ENCODE measurements at places on chromosomes 13 and 19.

DNA sequence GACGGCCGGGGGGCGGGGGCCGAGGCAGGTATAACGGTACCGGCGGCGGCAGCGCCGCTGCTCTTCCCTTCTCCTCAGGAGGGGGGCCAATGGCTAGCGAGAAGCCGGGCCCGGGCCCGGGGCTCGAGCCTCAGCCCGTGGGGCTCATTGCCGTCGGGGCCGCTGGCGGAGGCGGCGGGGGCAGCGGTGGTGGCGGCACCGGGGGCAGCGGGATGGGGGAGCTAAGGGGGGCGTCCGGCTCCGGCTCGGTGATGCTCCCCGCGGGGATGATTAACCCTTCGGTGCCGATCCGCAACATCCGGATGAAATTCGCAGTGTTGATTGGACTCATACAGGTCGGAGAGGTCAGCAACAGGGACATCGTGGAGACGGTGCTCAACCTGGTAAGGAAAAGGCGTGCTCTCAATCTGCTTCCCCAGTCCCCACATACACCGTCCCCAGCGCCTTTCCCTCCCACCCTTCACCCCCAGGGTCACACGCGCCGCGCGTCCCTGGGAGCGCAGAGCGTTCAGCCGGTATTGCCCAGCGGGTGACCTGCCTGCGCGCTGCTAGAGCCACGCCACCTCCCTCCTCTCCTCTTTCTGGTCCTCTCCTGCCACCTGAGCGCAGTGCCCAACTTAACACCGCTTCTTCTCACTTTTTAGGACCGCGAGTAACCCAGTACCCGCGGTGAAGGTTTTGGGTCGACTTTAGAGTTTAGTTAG is 814 bp downstream of the NBEA start:
- DNase-seq: peak; percentile 5

DNA sequence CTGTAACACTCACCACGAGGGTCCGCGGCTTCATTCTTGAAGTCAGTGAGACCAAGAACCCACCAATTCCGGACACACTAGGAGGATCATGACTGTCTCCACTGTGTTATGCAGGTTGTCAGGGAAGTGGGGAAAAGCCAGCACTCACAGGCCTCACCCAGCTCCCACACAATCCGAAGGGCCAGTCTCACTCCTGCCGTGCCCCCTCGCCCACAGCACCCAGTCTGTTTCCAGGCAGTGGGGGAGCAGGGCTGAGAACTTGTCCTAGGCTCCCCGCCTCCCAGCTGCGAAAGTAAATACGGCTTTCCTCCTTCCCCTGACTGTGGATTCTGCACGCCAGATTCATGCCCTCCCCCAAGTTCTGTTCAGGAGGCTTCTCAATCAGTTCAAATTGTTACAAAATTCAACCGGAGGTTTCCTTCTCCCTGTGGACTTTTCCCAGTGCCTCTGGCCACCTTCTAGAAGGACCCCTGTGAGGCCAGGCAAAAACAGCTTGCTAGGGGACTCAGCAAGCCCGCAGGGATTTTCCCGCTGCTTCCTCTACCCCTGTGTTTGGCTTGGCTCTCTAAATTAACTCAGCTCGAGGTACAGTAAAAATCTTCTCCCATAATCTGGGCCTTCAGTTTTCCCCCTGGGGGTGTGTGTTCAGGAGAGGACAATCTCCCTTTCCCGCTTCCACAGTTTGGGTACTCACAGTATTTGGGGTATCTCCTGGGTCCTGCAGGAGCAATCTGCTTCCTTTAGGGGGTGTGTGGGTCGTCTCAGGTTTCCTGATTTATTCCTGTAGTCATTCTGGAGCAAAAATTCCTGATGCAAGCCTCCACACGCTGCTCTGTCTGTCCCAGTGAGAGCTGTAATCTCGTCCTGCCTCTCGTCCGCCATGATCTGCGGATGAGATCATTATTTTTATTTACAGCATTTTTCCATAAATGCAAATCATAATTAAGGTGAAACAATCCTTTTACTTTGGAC is 899.8 kb downstream of the GPC5 start:
- DNase-seq: no peak

- DNase-seq: no peak
Measured at GRCh38 chr13:30846311-30846710, 59.8 kb upstream of the MEDAG start.

GRCh38 chr19:43774103-43774939 is 6.5 kb downstream of the KCNN4 start:
- DNase-seq: no peak

GRCh38 chr19:4980067-4980466 is 11.2 kb downstream of the KDM4B start:
- no peak for DNase-seq

DNA sequence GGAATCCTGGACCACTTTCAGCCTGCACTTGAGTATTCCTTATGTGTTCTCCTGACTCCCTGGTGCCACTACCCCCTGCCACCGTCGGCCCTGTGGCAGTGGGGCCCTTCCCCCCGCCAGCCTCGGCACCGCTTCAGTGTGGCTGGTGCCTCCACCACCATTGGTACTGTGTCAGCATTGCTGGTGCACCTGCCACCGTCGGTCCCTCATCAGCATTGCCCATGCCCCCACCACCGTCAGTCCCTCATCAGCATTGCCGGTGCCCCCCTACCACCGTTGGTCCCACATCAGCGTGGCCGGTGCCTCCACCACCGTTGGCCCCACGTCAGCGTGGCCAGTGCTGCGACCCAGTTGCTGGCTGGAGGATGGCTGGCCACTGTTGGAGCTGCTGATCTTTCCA is 228.5 kb downstream of the TM9SF2 start:
- no peak for DNase-seq

- no peak for DNase-seq
Measured at GRCh38 chr13:70932511-70932910, 824.3 kb upstream of the KLHL1 start.

DNA sequence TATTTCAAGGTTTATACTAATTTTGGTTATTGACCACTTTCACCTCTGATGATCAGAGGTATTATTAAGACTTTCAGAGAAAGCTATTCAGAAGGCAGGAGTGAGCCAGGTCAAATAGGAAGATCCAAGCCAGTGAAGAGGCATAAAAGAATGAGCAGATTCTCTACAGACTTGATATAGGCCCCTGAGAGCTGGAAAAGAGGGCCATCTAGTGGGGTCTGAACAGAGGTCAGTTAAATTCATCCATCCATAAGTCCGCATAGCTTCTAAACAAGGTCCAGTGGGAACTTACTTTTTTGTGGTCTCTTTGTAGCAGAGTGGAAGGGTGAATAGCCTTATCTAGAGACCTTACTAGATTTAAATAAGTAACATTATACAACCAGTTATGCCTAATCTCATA is 126.6 kb upstream of the UFM1 start:
- DNase-seq: no peak

GRCh38 chr19:14890643-14891379 is 4.9 kb upstream of the OR7A17 start:
- DNase-seq: no peak

- peak; percentile 49 for DNase-seq
Measured at GRCh38 chr19:43651758-43652545, 12.3 kb upstream of the CADM4 start.

- no peak for DNase-seq
Measured at GRCh38 chr13:107716741-107717140, 498.6 kb downstream of the LIG4 start.

- no peak for DNase-seq
Measured at GRCh38 chr19:40622773-40623075, 21.6 kb downstream of the LTBP4 start.

DNA sequence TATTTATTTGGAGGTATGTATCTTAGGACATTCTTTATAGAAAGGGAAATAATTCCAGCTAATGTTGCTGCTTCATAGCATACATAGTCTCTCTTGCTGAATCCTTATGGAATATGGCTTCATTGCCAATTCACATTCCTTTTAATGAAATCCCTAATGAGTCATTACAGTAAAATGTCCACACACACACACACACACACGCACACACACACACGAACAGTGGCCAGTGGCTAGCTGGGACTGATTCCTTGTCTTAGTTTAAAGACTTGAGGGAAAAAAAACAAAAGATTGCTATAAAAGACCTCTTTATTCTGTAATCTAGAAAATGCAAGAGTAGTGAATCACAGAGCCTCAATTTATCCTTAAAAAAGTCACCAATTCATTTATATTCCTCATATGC is 301.6 kb downstream of the SLITRK6 start:
- no peak for DNase-seq

DNA sequence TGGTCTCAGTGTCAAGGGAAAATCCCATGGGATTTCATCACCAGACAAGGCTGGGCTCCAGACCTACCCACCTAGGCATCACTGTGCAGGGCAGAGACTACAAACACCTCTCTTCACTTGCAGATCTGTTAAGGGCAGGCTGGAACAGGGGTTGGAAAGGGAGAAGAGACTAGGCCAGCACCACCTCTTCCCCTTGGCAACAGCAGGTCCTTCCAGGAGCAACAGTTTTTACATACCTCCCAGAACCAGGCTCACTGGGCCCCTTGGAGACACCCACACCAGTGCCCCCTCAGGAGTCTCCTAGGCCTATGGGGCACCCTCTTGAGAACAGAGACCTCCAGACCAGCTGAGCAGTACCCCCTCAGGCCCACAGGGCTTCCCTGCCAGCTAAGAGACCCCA is 2.5 kb upstream of the UBE2M start:
- DNase-seq: no peak

GRCh38 chr13:103996733-103997132 is 930.5 kb upstream of the SLC10A2 start:
- no peak for DNase-seq

DNA sequence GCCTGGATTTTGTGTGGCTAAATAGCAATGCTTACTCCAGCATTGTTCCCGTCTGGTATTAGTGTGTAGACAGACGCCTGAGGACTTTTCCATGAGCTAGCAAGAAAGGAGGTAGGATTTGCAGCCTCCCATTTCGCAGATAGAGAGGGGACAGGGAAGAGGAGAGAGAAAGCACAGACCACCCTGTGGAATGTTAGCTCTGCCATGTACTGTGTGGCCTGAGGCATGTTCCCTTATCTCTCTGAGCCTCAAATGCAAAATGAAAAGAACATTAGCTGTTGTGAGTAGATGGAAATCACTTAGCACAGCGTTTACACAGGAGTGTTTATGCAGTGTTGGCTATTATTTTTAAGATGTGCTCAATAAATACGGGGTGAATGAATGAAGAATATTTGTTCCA is 45.5 kb downstream of the OLFM4 start:
- DNase-seq: no peak

GRCh38 chr13:80530191-80530590 is 189.3 kb upstream of the SPRY2 start:
- no peak for DNase-seq

GRCh38 chr19:53892981-53893325 is 11.0 kb downstream of the PRKCG start:
- no peak for DNase-seq

DNA sequence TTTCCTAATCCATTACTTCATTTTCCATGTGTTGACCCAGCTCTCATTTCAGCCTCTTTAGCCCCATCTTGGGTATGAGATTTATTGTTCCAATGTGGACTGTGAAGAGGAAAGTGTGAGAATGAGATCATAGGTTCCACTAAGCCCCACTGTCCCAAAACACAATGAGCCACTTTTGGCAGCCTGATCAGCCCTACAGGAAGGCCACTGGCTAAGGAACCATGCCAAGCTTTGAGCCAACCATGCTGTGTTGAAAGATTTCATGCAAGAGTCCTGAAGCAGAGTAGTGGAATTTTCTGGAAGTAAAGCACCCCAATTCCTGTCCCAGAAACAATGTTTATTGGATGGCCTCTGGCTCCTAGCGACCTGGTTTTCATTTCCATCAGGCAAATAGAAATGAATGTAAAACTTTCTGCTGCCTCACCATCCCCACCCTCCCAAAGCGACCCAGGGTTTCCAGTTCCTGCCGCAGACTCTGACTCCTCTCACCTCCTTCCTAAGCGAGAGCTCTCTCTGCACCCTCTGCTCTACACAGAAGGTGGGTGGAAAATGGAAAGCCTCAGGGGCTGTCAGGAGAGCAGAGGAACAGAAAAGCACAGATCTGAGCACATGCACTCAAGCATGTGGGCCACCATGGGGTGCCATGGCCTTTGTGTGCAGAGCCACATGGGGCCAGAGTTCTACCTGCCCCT is 73.1 kb downstream of the KCTD12 start:
- DNase-seq: no peak

DNA sequence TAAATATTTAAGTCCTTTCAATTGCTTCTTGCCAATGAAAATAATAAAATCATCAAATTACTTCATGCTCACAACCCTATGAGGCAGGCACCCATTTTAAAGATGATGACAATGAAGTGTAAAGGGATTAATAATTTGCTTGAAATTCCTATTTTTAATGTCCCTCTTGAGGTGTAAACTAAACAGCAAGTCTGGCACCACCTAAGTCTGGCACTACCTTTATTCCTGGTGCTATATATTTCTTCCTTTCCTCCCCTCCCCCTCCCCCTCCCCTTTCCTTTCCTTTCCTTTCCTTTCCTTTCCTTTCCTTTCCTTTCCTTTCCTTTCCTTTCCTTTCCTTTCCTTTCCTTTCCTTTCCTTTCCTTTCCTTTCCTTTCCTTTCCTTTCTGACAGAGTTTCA is 42.2 kb downstream of the FLT1 start:
- no peak for DNase-seq

GRCh38 chr19:32581705-32582179 is 752 bp downstream of the PDCD5 start:
- peak; percentile 28 for DNase-seq

GRCh38 chr13:73324842-73325722 is 266.3 kb downstream of the KLF5 start:
- DNase-seq: no peak

DNA sequence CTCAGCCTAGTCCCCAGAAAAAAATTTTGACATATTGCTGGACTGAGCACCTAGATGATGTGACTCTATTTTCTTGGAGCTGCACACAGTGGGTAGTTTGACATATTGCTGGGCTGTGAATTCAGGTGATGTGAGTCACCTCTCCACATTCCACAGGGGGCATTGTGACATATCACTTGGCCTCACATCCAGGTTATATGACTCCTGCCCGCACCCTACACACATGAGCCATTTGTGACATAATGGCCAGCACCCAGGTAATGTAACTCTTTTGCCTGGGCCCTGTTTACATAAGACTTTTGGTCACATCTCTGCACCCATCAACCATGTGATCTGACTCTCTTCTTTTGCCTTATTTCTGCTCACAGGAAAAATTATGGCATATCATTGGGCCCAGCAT is 55.1 kb upstream of the ZNF43 start:
- DNase-seq: no peak

DNA sequence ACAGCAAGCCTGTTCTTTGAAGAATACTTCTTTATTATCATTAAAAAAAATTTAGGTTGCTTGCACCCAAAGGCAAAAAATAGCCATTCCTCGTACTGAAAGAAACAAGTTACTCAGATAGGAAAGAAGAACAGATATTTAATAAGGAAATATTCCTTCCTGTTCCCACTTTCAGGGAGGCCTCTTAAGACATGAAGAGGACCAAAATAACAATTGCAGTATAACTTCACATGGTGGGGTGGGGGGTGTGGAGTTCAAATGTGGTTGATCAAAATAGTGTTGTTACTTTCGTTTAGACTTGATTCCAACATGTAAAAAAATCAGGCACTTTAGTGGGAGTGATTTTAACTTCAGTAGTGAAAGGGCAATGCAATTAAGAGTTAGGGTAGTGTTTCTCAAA is 3.6 kb downstream of the RGCC start:
- peak; percentile 30 for DNase-seq

GRCh38 chr19:2294687-2295335 is 12.8 kb upstream of the PEAK3 start:
- DNase-seq: no peak

GRCh38 chr19:5627395-5627904 is 4.6 kb downstream of the SAFB start:
- DNase-seq: peak; percentile 40

GRCh38 chr13:40578055-40578454 is 88.4 kb downstream of the FOXO1 start:
- no peak for DNase-seq

GRCh38 chr19:10648360-10648759 is 5.8 kb upstream of the ILF3 start:
- DNase-seq: no peak
